ENCODE measurements at places on chromosomes 7 and 10. TPM values are rescaled to one million over a fixed set of nuclear protein-coding genes. Genes with fewer than 3 reads are reported as not detected.

- no peak overlapping the region for H3K4me3 ChIP-seq
- no peak overlapping the region for H3K27ac ChIP-seq
- DNase-seq: no peak
- H3K36me3 ChIP-seq: no peaks in the 10 kb centered on the region
- peaks cover 59% of the 10 kb centered on the region for H3K27me3 ChIP-seq
- H3K4me1 ChIP-seq: no peaks in the 10 kb centered on the region
These were observed 11.0 kb downstream of the PSD start for GRCh38 chr10:102407425-102408130.

DNA sequence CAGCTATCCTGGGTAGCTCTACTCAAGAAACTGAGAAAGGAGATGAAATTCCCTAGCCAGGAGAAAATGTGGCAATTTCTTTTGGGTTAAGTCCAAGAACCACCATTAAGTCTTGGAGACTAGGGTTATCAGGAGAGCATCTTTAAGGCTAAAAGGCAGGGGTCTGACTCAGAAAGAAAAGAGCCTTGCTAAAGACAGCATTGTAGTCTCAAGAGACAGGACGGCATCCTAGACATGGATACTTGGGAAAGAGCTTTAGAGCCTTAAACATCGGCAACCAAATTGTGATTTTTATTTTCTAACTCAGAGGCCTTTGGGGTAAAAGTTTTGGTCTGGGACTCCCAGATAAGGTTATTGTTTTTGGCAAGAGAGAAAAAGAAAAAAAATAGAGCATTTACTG lies 83.1 kb downstream of the FAS start:
- no peak overlapping the region for H3K4me3 ChIP-seq
- DNase-seq: no peak
- no peaks in the 10 kb centered on the region for H3K27me3 ChIP-seq
- no peak overlapping the region for H3K27ac ChIP-seq
- no peaks in the 10 kb centered on the region for H3K4me1 ChIP-seq

The SEMA3C gene
- total RNA-seq: 0.68 TPM

GRCh38 chr10:43249151-43249961 lies 17.5 kb downstream of the RASGEF1A start:
- DNase-seq: peak; percentile 38
- no peak overlapping the region for H3K4me3 ChIP-seq
- no peak overlapping the region for H3K27ac ChIP-seq
- H3K27me3 ChIP-seq: no peaks in the 10 kb centered on the region
- H3K36me3 ChIP-seq: no peaks in the 10 kb centered on the region

DNA sequence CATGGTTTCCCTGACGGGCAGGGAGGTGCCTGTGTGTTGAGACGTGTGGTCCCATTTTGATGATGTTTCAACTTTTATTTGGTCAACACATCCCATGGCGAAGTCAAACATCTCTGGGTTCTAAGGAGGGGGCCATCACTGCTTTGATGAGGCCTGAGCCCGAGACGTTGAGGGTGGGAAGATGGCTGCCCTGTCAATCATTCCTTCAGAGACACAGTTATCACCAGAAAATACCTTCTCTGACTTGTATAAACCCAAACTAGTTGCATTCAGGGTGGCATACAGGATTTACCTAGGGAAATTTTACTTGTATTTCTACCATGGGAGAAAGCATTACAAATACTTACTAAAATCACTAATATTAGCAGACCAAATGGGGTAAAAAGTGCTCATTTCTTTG lies 64.6 kb downstream of the VOPP1 start:
- H3K4me3 ChIP-seq: no peak overlapping the region
- H3K27me3 ChIP-seq: no peaks in the 10 kb centered on the region
- no peak for DNase-seq

The ACBD7 gene
- total RNA-seq: 8.5 TPM

- no peak overlapping the region for H3K4me3 ChIP-seq
- H3K27me3 ChIP-seq: no peaks in the 10 kb centered on the region
- H3K4me1 ChIP-seq: no peaks in the 10 kb centered on the region
- no peak for DNase-seq
- no peaks in the 10 kb centered on the region for H3K36me3 ChIP-seq
These were observed 18.8 kb upstream of the MET start for GRCh38 chr7:116653204-116653603.

DNA sequence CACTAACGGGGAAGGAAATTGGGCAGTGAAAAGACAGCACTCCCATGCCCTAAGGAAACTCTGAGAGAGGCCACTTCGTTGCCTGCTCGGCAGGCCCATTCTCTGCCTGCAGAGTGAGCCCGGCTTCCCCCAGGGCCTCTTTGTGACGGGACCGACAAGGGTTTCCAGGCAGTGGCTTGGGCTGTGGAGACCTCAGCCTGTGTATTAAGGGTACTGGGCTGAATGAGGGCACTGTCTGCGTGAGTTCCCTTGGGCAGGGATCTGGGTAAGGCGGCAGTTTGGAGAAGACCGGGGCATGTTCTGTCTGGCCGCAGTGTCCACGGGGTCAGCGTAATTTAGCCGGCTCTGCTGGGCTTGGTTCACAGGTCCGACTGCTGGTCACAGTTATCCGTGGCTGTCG lies 237.2 kb downstream of the MGMT start:
- H3K4me3 ChIP-seq: no peak overlapping the region
- no peaks in the 10 kb centered on the region for H3K4me1 ChIP-seq
- DNase-seq: peak; percentile 45
- no peaks in the 10 kb centered on the region for H3K36me3 ChIP-seq
- no peak overlapping the region for H3K27ac ChIP-seq
- no peaks in the 10 kb centered on the region for H3K27me3 ChIP-seq

DNA sequence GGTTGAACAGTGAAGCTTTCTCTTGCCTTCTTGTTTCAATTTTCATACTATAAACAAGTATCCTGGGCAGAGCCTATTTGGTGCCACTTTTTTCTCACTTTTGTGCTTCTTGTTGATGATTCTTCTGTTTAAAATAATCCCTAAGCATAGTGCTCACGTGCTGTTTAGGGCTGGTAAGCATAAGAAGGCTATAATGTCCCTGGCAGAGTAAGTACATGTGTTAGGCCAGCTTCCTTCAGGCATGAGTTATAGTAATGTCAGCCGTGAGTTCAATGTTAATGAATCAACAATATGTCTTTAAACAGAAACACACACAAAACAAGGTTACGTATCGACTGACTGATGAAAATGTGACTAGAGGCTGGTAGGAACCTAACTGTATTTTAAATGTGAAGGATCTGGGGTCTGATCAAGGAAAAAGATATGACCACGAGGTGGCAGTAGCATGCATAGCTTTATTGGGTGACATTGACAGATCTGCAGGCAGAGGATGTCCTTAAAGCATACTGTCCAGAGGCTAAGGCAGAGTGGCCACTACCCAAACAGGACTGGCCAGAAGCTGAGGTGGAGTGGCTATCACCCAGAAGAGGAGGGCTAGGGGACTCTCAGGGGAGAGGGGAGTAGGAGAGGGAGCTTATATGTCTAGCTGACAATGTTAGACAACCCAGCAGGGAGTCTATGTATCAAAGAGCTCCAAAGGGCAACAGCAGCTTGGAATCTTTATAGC lies 113.7 kb downstream of the BRAF start:
- H3K4me3 ChIP-seq: no peak overlapping the region
- peaks cover 6% of the 10 kb centered on the region for H3K36me3 ChIP-seq
- DNase-seq: peak; percentile 88
- no peak overlapping the region for H3K27ac ChIP-seq

DNA sequence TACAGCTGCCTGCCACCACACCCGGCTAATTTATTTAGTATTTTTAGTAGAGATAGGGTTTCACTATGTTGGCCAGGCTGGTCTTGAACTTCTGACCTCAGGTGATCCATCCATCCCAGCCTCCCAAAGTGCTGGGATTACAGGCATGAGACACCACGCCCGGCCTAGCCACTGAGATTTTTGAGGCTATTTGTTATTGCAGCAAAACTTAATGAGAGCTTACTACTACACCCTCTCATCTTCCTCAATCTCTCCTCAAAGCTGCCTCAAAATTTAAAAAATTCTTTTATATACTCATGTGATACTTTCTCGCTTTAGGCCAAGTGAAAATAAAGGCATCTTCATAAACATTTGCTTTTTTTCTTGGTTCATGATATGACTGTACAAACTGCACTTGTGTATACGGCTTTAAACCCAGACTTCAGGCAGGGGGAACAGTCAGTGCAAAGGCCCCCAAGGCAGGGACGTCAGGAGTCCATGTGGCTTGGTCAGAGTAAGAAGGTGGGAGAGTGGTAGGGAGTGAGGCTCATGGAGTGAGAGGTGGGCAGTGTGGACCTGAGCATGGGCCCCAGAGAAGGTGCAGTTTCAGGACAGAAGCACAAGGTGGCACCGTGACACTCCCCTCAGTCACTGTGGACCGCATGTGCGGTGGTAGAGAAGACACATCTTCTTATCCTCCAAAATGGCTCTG lies 55.5 kb downstream of the SYPL1 start:
- H3K36me3 ChIP-seq: no peaks in the 10 kb centered on the region
- no peak overlapping the region for H3K27ac ChIP-seq
- H3K4me1 ChIP-seq: no peaks in the 10 kb centered on the region
- H3K4me3 ChIP-seq: no peak overlapping the region

DNA sequence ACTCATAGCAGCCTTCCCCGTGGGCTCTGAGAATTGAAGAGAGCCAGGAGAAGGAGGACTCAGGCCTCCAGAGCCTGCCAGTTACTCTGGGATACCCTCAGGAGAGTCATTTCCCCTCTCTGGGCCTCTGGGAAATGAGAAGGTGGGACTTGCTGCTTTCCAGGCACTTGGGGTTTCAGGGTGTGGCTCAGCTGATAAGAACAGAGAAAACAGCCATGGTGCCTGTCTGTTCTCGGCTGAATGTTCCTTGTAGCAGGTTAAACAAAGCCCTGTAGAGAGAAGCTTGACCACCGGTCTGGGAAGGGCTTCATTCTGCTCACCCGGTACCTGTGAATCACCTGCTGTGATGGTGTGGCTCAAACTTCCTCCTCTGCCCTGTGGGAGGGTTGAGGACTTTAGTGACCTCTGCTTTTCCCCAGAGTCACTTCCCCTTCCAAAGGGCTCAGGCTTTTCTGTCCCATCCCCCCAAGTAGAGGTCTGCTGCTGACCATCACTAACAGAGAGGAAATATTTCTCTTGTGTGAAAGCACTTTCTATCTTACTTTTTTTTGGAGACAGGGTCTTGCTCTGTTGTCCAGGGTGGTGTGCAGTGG lies 212.4 kb upstream of the GALNT17 start:
- no peaks in the 10 kb centered on the region for H3K4me1 ChIP-seq
- peak; percentile 75 for DNase-seq
- no peak overlapping the region for H3K4me3 ChIP-seq
- H3K27ac ChIP-seq: no peak overlapping the region
- no peaks in the 10 kb centered on the region for H3K36me3 ChIP-seq

GRCh38 chr10:10745291-10745690 lies 272.4 kb upstream of the CELF2 start:
- no peaks in the 10 kb centered on the region for H3K27me3 ChIP-seq
- no peak overlapping the region for H3K27ac ChIP-seq
- H3K4me3 ChIP-seq: no peak overlapping the region
- DNase-seq: peak; percentile 46

- no peaks in the 10 kb centered on the region for H3K27me3 ChIP-seq
- H3K27ac ChIP-seq: no peak overlapping the region
- no peaks in the 10 kb centered on the region for H3K4me1 ChIP-seq
- no peak overlapping the region for H3K4me3 ChIP-seq
- no peaks in the 10 kb centered on the region for H3K36me3 ChIP-seq
These were observed 216.1 kb upstream of the ZMIZ1 start for GRCh38 chr10:78852466-78853240.

The MBL2 gene
- total RNA-seq: not detected

The TMEM236 gene
- total RNA-seq: 0.07 TPM

- no peaks in the 10 kb centered on the region for H3K4me1 ChIP-seq
- no peak for DNase-seq
- H3K27ac ChIP-seq: no peak overlapping the region
- H3K27me3 ChIP-seq: no peaks in the 10 kb centered on the region
These were observed 11.8 kb upstream of the CLDN12 start for GRCh38 chr7:90391488-90391887.

DNA sequence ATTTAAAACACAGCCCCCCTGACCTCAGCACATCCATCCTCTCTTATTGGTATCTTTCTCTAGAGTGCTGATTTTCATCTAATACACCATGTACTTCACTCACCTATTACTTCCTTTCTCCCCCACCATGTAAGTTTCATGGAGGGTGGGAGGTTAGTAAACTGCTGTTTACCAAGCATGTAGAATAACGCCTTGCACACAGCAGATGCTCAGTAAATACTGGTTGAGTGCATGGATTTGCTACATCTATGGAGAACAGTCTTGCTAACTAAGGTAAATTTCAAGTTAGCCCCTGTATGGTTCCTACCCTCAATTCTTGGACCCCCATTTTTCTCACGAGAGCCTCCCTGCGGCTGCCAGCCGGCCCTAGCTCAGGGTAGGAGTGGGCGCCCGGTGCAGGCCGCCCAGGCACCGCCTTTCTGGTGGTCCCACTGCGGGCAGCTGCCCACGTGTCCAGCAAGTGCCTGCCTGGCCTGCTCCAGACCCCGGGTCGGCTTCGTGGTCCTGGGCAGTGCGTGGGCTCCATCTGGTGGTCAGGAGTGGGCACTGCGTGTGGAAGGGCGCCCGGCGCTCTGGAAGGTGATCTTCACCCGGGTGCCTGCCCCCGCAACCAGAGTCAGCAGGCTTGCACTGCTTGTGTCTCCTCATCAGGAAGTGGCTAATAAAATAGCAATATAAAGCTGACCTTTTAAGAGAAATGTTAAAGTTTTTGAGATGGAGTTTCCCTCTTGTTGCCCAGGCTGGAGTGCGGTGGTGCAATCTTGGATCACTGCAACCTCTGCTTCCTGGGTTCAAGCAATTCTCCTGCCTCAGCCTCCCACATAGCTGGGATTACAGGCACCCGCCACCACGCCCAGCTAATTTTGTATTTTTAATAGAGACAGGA lies 63.4 kb upstream of the DNAJB6 start:
- H3K27me3 ChIP-seq: no peaks in the 10 kb centered on the region
- peaks cover 5% of the 10 kb centered on the region for H3K4me1 ChIP-seq
- no peak overlapping the region for H3K4me3 ChIP-seq
- DNase-seq: peak; percentile 94
- H3K36me3 ChIP-seq: peaks cover 23% of the 10 kb centered on the region

The AKR1C4 gene
- not detected for total RNA-seq

GRCh38 chr7:40429826-40430225 lies 295.0 kb downstream of the SUGCT start:
- no peaks in the 10 kb centered on the region for H3K36me3 ChIP-seq
- no peaks in the 10 kb centered on the region for H3K4me1 ChIP-seq
- H3K27me3 ChIP-seq: no peaks in the 10 kb centered on the region
- no peak for DNase-seq

Measured in endodermal cell (in vitro differentiated cells).